ENCODE measurements at places on chromosomes 11 and 22.

GRCh38 chr11:19632499-19632834 is 80.2 kb upstream of the NAV2 start:
- no peak for DNase-seq

- no peak for DNase-seq
These were observed 77.4 kb downstream of the FBLN1 start for GRCh38 chr22:45579806-45580725.

- DNase-seq: no peak
These were observed 2.9 kb downstream of the MMP7 start for GRCh38 chr11:102527684-102528083.

DNA sequence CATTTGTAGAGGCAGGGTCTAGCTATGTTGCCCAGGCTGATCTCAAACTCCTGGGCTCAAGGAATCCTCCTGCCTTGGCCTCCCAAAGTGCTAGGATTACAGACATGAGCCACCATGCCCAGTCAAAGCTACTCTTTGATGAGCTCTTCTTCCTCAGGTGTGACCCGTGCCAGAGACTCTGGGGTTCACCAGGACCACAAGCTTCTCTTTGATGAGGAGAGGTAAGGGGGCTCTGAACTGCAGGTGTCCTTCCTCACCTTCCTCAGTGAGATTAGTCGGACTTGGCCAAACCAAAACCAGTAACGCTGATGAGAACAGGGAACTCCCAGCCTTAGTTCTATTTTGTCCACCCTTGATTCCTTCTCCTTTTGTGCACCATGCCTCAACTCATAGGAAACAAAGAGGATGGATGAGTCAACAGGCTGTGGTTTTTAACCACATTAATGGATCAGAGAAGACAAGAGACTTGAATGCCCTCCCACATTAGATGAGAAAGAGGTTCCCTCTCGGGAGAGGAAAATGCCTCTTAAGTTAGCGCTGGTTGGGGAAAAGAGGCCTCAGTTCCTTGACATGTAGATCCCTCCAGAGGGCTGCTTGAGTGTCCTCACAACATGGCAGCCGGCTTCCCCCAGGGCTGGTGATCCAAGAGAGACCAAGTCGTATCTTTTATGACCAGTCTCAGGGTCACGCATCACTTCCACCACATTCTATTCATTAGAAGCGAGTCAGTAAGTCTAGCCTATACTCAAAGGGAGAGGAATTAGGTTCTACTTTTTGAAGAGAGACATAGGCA is 25.7 kb upstream of the CTR9 start:
- peak; percentile 96 for DNase-seq

DNA sequence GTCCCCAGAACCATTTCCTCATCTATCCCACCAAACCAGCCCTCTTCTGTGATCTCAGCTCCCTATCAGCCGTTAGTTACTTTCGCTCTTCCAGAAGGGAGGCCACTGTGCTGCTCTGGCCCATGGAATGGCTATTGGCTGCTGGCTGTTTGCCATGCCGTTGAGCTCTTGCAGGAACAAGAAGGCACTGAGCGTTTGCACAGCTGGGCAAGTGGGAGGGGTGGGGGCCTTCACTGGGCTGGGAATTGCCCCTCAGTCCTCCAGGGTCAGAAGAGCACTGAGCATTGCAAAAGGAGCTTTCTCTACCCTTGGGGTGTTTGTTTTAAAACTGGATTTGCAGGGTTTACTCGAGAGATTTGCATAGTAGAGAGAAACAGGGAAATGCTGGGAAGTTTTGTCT is 129.0 kb upstream of the PARVA start:
- no peak for DNase-seq

- no peak for DNase-seq
These were observed 67.8 kb upstream of the ADORA2A start for GRCh38 chr22:24359452-24360120.

DNA sequence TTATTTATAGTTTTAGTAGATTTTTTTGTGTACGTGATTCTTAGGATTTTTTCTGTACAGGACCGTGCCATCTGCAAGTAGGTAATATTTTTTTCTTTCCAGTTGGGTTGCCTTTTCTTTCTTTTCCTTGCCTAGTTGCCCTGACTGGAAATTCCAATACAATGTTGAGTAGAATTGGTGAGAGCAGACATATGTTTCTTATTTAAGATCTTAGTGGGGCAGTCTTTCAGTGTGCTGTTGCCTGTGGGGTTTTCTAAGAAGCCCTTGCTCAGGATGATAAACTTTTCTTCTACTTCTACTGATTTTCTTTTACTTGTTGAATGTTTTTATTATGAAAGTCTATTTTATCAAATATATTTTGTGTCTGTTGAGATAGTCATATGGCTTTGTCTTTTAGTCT is 33.0 kb downstream of the ATXN10 start:
- DNase-seq: no peak

- peak; percentile 85 for DNase-seq
These were observed 12.6 kb upstream of the UCP2 start for GRCh38 chr11:73995247-73995646.

DNA sequence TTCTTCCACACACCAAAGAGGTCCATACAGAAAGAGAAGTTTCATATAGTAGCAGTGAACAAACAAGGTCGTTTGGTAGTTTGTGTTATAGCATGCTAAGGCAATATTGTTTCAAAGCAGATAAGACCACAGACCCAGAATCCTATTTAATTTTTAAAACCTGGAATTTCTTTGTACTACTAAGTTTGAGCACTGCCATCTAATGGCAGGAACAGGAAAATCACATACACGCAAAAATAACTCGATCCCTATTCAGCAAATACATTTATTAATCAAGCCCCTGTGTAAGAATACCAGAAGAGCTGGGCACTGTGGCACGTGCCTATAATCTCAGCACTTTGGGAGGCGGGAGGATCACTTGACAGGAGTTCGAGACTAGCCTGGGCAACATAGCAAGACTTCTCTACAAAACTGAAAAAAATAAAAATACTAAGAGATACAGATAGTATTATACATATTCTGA is 2.9 kb upstream of the BTBD10 start:
- DNase-seq: peak; percentile 33
